Ovary (tissue), 10 donors: ENCODE measurements at places on chromosomes 4 and X. TPM values are rescaled to one million over a fixed set of nuclear protein-coding genes. Genes with fewer than 3 reads are reported as not detected.

The JAKMIP1 gene
- 0.33 TPM for polyA plus RNA-seq

The RS1 gene
- polyA plus RNA-seq: not detected

The CD40LG gene
- polyA plus RNA-seq: 1.3 TPM

The CHM gene
- 9.7 TPM for polyA plus RNA-seq

The FAM50A gene
- polyA plus RNA-seq: 41.4 TPM
